CD4-positive, alpha-beta T cell treated with Interleukin-15 for 4 hours (primary cell): ENCODE measurements at places on chromosomes 6 and 20.

GRCh38 chr6:63459814-63460213 is 112.5 kb upstream of the LOC128125822 start:
- DNase-seq: no peak

DNA sequence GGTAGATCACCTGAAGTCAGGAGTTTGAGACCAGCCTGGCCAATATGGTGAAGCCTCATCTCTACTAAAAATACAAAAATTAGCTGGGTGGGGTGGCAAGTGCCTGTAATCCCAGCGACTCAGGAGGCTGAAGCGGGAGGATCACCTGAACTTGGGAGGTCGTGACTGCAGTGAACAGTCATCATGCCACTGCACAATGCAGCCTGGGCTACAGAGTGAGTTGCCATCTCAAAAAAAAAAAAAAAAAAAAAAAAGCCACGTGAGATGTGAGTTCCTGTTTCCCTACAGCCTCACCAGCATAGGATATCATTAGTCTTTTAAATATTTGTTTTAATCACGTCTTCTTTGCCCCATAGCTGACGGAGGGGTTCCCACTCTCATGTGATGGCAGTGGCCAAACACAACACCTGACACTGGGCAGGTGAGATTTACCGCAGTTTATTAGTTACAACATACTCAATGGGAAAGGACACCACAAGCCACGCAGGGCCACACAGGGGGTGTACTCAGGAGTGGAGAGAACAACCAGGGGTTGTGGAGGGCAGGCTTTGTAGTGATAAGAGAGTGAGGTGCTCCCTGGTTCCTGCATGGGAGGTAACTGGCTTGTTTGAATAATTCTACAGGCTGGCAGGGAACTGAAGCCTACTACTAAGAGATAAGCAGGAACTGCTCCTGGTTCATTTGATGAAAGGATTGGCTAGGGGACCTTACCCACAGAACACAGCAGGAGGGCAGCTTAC is 4.6 kb upstream of the LZTS3 start:
- DNase-seq: no peak

- no peak for DNase-seq
Measured at GRCh38 chr6:77987035-77987384, 334.2 kb downstream of the MEI4 start.

DNA sequence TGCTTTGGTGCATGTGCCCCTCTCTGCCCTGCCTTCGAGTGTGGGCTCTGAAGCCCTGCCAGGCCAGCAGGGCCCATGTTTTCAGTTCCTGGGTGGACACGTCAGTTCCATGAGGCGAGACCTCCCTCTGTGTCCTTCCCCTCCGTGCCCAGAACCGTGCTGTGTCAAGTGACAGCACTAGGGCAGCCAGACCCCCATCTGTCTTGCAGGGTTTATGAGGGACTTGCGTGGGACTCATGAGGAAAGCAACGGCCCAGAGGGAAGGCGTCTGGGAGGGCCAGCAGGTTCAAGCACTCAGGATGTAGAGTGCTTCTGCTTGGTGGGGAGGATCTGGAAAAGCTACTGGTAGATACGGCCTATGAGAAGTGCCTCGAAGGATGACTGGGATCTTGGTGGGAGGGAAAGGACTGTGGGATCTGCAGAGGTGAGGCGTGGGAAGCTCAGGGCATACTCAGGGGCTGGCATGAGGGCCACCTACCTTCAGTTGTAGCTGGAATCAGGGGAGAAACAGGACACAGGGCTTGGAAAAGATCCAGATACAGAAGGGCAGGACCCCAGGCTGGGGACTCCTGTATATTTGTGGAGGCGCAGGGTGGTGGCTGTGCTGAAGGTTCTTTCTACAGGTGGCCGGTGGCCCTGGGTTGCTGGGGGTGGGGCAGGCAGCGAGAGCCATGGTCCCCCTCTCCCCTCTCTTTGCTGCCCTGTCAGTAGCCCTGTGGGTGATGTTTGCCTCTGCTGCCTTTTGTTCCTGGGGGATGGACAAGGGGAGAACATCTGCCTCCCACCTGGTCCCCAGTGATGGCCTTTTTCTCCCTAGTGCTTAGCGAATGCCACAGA is 5.5 kb downstream of the NPEPL1 start:
- no peak for DNase-seq
